ENCODE measurements at places on chromosomes 12 and 14. TPM values are rescaled to one million over a fixed set of nuclear protein-coding genes. Genes with fewer than 3 reads are reported as not detected.

DNA sequence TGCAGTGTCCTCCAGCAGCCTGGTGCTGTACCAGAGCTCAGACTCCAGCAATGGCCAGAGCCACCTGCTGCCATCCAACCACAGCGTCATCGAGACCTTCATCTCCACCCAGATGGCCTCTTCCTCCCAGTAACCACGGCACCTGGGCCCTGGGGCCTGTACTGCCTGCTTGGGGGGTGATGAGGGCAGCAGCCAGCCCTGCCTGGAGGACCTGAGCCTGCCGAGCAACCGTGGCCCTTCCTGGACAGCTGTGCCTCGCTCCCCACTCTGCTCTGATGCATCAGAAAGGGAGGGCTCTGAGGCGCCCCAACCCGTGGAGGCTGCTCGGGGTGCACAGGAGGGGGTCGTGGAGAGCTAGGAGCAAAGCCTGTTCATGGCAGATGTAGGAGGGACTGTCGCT, 15.2 kb downstream of the C12orf43 start:
- no peak for DNase-seq

- no peak for DNase-seq
These were observed 13.1 kb downstream of the CAMKK2 start for GRCh38 chr12:121283388-121283787.

DNA sequence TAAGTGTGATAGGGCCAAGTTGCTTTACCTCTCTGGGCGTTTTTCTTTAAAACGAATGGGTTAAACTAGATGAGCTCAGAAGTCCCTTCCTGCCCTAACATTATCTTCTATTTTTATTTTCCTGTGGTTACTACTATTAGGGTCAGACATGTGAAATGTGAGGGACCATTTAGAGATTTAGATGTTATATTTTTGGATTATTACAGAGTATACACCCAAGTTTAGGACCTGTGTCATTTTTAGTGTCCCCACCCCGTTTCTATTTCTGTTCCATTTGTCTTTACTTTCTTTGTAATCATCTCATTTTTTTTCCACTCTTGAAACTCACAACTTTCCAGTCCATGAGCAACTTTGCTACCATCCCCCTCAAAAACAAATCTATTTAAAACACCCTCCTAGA, 56.3 kb downstream of the SLC4A8 start:
- DNase-seq = no peak

DNA sequence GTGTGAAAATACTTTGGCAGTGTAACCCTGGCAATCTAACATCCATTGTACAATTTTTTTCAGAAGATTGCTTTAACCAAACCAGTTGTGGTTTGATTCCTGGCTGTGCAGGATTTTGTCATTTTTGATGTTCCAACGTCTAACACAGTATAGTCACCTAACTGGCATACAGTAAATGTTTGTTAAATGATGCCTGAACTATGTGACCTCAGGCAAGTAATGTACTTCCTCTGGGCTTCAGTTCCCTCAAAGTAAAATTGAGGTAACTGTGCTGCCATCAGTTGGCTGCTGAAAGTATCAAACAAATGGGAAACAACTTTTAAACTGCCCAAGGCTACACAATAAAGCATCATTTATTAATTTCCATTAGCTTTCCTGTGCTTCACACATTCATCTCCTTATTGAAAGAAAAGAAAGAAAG, 4.3 kb downstream of the TM7SF3 start:
- DNase-seq = no peak

The HOXC12 gene
- not detected for total RNA-seq

Measured in activated naive CD4-positive, alpha-beta T cell treated with anti-CD3 and anti-CD28 coated beads for 36 hours (primary cell).